Activated T-helper 1 cell treated with Interleukin-2 at 50 U/mL for 16 hours (primary cell): ENCODE measurements at places on chromosomes 4 and X.
A peak's percentile ranks its signal among the peaks of the same experiment; 100 is the strongest.

DNA sequence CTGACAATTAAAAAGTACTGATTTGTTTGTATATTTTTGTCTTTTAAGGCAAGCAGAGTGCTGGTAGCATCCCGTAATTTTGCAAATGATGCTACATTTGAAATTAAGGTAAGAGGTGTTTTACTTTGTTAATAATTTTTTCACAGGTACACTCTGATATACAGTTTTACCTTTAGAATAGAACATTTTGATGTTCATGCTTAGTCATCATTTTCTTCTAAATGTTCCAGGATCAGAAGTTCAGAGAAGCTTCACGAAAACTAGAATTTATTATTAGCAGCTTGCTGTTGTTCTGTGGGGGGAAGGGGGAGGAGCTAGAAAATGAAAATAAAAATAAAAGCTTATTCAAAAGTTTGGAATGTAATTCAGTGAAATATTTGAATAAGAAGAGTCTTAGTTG, 5.5 kb downstream of the PDHA1 start:
- DNase-seq: no peak

DNA sequence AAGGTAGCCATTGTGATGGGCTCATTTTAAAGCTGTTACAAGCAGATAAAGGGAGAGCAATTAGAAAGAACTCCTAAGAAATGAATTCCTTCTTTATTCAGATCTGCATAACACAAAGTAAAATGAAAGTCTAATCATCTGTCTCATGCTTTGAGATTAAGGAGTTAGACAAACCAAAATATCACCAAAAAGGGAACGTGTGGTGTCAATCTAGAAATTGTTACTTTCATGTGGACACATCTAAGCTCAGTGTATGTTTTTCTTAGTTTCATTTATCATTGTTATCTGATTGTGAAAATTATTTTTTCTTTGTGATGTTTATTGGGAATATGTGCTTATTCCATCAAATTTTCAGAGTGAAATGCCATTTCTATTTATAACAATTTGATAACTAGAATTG, 80.3 kb downstream of the BANK1 start:
- no peak for DNase-seq

- DNase-seq: peak; percentile 47
These were observed 17.5 kb downstream of the DOK7 start for GRCh38 chr4:3480528-3481112.

DNA sequence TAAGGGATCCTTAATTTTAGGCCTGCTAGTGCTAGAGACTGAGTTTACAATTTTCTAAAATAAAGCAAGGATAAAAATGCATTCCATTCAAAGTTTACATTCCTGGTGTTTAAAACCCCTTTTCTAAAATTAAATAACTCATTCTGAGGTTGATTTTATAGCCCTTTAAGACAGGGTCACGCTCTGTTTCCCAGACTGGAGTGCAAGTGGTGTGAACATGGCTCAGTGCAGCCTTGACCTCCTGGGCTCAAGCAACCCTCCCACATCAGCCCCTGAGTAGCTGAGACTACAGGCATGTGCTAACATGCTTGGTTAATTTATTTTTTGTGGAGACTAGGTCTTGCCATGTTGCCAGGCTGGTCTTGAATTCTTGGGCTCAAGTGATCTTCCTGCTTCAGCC, 6.8 kb upstream of the CDKL2 start:
- no peak for DNase-seq

DNA sequence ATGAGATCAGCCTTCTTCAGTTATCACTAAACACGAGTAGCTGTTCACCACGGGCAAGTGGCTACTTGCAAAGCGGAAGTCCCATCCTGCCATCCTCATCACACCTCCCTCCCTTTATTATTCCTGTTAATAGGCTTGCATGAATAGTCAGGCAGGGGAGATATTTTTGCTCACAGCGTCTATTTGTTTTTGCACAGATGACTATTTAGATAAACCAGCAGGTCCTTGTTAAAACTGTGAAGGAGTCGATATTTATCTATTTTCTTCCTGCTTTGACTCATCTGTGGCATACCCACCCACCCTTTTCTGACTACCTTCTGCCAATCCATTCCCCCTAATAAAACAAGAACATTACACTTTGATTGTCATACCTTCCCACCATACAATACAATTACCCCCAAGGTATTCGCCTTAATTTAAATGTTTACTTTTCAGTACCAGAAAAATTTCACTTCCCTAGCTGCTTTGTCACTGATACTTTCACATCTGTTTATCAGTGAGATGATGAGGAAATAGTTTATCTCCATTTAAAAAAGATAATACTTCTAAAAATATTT, 96.6 kb upstream of the BANK1 start:
- no peak for DNase-seq

GRCh38 chrX:15747626-15748173, 9.6 kb downstream of the CA5B start:
- DNase-seq: no peak
